ENCODE measurements at places on chromosomes 16 and 17.

GRCh38 chr17:82592289-82592766 lies 55.9 kb downstream of the WDR45B start:
- no peak for DNase-seq

- DNase-seq: no peak
Observed at GRCh38 chr16:24150282-24150681, 105.9 kb upstream of the CACNG3 start.

DNA sequence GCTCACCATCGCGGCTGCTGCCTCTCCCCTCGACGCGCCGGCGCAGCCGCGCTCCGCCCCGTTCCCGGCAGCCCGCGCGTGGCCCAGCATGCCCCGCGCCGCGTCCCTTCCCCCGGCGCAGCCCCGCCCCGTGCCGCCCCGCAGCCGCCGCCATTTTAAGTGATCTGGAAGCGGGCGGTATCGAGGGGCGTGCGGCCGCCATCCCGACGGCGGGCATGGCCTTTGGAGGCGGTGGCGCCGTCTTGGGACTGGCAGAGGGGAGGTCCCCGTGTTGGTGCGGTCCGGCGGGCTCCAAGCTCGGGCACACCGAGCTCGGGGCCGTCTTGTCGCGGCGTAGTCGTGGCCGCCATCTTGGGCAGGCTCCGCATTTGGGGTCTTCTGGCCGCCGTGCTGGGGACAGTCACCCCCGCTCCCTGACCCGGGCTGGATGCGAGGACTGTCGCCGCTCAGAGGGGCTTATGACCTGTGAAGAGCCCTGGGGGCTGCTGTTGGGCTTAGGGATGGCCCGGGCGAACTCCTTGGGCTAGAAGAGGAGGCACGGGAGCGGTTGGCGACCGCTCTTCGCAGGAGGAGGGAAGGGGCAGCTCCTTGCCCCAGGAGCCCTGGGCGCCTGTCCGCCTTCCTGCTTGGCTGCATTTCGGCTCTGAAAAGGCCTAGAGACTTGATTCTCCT lies at the start of gene ELOB:
ELOB (minus strand) TSS at position 50 of the 672 bp plus-strand sequence; CDS start at position 9, 41 bp downstream.
- no peak for DNase-seq

DNA sequence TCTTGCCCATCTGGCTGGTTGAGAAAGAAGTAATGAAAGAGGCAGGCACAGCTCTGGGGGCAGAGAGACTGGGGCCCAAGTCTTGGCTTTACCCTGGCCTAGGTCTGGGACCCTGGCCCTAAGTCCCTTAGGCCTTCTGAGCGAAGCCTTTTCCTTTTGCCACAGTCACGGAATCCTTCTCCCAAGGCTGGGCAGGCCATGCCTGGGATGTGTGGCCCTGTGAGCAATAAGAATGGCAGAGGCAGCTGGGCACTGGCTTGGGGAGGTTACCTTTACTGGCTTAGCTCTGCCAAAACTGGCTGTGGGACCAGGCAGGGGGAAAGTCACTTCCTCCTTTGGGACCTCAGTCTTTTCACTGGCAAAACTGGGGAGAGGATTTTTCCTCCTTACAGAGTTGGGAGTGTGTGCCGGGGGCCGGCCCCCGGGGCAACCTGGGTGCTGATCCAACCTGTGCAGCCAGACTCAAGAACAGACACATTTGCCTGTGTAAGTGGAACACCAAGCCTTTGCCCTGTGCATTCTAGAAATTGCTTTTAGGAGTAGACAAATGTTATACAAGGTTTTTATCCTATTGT lies 12.9 kb downstream of the FOXF1 start:
- DNase-seq: no peak

GRCh38 chr16:81491541-81492188 lies 47.1 kb downstream of the CMIP start:
- no peak for DNase-seq

DNA sequence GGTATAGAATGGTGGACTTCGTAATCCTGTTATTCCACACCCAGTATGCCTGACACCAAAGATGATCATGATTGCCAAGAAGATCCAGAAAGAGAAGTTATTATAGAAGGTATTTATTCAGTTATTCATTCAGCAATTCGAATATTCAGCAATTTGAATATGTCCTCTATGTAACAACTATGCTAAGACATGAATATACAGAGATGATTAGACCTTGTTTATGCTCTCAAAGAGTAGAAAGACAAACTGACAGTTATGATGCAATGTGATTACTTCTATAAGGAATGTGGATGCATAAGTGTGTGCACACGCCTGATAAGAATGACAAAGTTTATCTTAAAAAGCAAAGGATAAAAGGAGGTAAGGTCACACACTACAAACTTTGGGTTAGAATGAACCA lies 218.1 kb downstream of the CDH11 start:
- DNase-seq: no peak

Measured in NCI-H1436 treated with DMSO at 0.1 percent for 48 hours (cell line).